NCI-H2029 (cell line): ENCODE measurements at places on chromosomes 1 and 21.

DNA sequence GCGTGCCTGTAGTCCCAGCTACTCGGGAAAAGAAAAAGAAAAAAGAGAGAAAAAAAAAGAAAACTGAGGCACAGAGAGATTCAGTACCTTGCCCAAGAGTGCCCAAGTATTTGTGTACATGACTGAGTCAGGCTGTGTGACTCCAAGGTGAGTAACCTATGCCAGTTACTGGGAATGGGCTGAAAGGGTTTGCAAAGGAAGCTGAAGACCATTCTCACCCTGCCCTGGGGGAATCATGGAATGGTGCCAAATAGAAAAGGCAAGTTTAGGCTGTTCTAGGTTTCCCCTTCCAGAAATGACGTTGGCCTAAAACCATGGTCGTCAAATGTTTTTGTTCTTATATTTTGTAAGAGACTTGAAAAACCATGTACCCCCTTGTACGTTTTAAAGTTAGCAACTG, 37.9 kb upstream of the LRIG2 start:
- no peak for DNase-seq

GRCh38 chr1:232317350-232317749, 312.6 kb downstream of the SIPA1L2 start:
- no peak for DNase-seq

- DNase-seq = no peak
Observed at GRCh38 chr1:241808265-241808664, 39.7 kb upstream of the EXO1 start.

DNA sequence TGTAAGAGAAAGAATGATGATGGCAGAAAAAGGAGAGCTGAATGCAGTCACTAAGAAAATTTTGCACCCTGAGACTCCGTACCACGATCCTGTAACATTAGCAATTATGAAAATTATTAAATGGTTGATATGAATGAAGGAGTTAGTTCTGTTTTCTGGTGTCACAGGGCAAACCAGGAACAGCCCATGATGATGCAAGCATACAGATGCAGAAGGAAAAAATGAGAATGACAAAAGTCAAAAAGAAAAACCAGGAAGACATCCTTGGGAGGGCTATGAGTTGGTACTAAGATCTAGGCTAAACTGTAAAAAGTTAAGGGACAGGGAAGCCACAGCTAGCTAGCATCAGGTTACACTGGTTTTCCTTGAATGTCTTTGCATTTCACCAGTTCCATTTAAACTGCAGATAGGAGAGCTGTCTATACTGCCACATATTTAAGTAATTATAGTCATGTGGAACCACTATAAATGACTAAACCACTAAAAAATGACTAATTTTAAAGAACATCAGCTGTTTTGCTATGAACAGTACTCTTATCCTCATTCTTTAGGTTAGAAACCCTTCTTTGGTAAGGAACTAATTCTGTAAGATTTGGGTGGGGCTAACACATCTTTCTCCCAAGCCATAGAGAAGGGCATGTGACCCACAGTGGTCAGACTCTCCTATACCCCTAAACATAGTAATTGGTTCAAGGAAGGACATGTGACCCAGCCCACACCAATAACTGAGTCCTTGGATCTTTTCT, 11.4 kb downstream of the DOCK7 start:
- DNase-seq = no peak

DNA sequence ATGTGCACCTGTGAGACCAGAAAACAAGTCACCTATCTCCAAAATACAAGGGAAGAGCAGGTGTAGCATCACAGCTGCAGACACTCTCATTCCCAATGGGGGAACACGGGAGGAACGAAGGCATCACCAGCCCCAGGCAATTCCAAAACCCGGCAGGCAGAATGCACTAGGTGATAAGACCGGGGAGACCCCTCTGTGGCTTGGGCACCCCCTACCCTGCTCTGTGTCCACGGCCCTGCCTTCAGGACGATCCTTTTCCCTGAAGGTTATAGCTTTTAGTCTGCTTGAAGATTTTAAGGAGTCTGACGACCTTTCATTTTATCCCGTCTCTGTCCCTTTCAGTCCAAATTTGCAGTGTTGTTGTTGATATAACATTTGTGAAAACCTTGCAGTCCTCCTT, 19.2 kb downstream of the TRPM2 start:
- DNase-seq = no peak
